T-helper 17 cell (primary cell): ENCODE measurements at places on chromosomes 5 and 9.

DNA sequence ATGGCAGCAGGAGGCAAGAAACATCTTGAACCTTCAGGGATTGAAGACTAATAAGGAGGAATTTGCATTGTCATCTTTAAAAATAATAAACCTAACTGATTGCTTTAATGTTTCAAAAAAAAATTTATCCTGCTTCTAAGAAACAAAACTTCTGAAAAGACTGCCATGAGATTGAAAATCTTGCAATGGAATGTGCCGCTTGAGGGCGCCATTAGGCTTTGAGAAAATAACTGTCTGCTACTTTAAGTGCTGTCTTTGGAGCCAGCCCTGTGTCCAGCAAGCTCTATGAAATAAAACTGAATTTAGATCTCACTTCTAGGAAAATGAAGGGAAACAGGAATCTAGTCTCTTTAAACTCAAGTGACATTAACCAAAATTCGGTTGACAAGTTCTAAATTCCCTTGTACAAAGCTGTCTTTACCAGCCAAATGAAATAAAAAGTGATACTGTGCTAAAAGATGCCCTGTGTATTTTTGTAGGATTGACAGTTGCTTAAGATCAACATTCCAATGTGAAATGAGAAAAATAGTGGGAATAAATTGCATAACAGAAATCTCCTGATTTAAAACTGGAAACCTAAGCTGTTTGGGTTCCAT lies 79.4 kb downstream of the ESM1 start:
- H3K27me3 ChIP-seq: peaks cover 50% of the 10 kb centered on the region
- no peak overlapping the region for H3K4me3 ChIP-seq
- H3K4me1 ChIP-seq: peaks cover 10% of the 10 kb centered on the region

DNA sequence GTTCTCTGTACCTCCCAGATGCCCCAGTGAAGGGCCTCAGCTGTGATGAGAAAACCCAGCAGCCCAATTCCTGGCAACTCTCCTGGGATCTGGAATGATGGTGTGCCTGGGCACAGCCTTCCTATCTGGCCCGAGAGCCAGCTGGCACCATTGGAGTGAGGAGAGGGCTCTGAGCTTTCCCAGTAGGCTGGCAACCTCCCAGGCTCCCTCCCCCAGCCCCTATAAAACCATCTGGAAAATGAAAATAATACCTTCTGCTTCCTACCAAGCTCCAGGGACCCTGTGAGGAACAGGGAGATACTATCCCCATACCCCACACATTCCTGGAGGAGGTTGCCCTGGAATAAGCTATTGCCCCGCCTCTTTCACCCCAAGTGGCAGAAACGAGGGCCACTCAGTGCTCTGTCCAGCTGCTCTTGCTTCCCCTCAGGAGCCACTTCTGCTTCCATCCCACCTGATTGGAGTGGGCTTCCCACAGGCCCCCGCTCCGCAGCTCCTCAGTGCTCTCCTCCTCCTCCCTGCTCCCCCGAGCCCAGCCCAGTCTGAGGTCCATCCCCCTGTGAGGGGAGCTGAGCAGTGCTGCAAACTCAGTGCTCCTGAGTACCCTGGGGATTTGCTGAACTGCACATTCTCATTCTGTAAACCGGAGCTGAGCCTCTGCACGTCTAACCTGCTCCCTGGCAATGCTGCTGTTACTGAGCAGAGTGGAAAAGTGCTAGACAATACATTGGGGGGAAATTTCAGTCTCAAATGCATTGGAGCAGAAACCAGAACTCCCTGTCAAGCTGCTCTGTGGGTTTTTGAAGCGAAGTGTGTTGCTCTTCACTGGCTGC lies 74.7 kb downstream of the THBS4 start:
- H3K4me3 ChIP-seq: no peak overlapping the region
- H3K36me3 ChIP-seq: peaks cover 7% of the 10 kb centered on the region
- peak overlapping the region; percentile 53 for H3K27ac ChIP-seq
- no peaks in the 10 kb centered on the region for H3K27me3 ChIP-seq
- no peak for DNase-seq

DNA sequence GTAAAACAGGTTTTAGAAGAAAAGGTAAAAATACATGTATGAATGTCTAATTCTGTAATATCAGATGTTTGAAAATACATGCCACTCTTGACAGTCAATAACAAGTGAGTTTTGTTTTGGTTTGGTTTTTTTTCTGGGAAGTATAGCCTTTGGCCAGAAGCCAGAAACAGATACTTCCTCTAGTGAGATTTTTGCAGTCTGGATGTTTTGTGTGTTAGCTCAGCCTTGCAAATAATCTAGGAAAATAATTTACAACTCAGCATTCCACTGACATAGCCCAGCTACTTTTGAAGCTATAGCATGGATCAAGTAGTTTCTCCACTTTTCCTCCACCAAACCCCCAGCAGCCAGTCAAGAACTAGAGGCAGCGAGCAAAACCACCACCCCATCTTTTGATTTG lies 56.7 kb downstream of the SLC1A1 start:
- H3K4me3 ChIP-seq: no peak overlapping the region
- peaks cover 11% of the 10 kb centered on the region for H3K27me3 ChIP-seq
- no peak for DNase-seq
- no peaks in the 10 kb centered on the region for H3K36me3 ChIP-seq
- H3K4me1 ChIP-seq: peaks cover 16% of the 10 kb centered on the region

DNA sequence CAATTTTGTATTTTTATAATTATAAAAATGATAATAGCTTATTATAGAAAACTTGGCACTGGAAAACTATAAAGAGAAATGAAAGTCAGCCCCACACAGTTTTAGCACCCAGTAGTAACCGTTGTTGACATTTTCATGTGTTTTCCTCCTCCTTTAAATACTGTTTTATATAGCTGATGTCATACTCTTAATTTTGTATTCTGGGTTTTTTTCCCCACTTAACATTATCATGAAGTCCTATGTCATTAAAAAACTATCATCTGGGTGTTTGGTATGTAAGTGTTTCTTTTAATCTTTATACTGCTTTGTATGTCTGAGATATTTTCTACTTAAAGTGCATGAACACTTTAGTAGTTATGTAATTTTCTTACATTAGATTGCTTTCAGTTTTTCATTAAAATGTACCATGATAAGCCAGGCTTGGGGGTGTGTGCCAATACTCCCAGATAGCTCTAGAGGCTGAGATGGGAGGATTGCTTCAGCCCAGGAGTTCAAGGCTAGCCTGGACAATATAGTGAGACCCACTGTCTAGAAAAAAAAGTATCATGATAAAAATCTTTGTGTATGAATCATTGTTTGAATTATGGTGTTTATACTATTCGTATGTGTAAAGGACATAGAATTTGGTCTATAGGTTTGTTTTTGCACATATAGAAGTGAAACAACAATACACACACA lies 2.7 kb downstream of the RAD50 start:
- no peaks in the 10 kb centered on the region for H3K36me3 ChIP-seq
- H3K27me3 ChIP-seq: no peaks in the 10 kb centered on the region
- no peak for DNase-seq

DNA sequence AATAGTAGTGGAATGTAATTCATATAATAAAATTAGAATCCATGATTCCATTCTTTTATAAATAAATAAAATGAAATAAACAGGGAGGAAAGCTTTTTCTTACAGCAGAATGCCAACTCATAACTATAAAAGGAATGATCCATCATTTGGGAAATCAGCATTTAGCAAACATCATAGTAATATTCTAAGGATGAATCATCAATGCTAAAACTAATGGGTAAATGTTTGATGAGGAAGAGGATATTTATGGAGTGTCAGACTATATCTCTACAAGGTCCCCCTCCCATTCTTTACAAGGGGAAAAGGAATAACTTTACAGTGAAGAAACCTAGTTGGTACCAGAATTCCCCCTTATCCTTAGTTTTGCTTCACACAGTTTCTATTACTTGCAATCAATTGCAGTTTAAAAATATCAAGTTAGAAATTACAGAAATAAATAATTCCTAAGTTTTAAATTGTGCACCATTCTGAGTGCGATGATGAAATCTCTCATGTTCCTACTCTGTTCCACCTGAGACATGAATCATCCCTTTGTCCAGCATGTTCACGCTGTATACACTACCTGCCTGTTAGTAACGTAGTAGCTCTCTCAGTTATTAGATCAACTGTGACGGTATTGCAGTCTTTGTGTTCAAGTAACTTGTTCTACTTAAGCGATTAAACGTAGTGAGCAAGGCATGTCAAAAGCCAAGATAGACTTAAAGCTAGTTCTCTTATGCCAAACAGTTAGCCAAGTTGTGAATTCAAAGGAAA lies 14.2 kb upstream of the JAKMIP2 start:
- no peak for DNase-seq
- no peak overlapping the region for H3K4me3 ChIP-seq
- H3K36me3 ChIP-seq: no peaks in the 10 kb centered on the region
- H3K4me1 ChIP-seq: no peaks in the 10 kb centered on the region
- peaks cover 25% of the 10 kb centered on the region for H3K27me3 ChIP-seq
- no peak overlapping the region for H3K27ac ChIP-seq

DNA sequence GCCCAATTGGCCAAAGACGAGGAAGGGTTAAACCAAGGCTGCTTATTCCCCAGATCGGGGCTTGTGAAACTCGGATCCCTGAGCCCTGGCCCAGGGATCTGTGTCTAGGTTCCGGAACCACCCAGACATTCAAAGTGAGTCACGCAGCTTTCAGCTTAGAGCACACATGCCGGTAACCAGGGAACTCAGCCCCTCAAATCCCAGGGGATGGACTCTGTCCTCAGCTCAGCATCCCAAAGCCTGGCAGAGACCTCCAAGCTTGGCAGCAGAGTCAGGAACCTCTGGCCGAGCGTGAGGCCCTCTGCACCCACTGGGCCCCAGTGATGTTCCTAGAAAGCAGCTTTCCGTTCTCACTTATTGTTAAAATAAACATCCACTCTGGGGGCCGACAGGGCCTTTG lies 5.1 kb downstream of the PNPLA7 start:
- H3K27me3 ChIP-seq: no peaks in the 10 kb centered on the region
- DNase-seq: no peak
- H3K27ac ChIP-seq: no peak overlapping the region

- no peak overlapping the region for H3K4me3 ChIP-seq
- no peaks in the 10 kb centered on the region for H3K27me3 ChIP-seq
- H3K27ac ChIP-seq: no peak overlapping the region
These were observed 9.0 kb upstream of the PDCL start for GRCh38 chr9:122837266-122837850.
